ENCODE measurements at places on chromosomes 4 and X.

DNA sequence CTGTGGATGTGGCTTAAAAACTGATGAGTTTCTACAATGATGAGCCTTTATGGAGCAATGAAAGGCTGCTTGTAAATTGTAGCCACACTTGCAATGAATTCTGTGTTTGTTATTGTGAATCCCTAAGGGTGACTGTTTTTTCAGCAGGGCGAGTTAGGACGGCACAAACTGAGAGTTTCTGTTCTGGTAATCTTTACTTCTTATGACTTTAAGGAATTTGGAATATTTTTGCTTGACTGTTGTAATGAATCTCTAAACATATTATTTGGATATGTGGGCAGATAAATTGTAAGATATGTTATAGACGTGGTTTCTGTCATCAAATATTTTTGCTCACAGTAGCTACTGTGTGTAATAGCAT lies 22.2 kb downstream of the RBPJ start:
- DNase-seq, result no peak

DNA sequence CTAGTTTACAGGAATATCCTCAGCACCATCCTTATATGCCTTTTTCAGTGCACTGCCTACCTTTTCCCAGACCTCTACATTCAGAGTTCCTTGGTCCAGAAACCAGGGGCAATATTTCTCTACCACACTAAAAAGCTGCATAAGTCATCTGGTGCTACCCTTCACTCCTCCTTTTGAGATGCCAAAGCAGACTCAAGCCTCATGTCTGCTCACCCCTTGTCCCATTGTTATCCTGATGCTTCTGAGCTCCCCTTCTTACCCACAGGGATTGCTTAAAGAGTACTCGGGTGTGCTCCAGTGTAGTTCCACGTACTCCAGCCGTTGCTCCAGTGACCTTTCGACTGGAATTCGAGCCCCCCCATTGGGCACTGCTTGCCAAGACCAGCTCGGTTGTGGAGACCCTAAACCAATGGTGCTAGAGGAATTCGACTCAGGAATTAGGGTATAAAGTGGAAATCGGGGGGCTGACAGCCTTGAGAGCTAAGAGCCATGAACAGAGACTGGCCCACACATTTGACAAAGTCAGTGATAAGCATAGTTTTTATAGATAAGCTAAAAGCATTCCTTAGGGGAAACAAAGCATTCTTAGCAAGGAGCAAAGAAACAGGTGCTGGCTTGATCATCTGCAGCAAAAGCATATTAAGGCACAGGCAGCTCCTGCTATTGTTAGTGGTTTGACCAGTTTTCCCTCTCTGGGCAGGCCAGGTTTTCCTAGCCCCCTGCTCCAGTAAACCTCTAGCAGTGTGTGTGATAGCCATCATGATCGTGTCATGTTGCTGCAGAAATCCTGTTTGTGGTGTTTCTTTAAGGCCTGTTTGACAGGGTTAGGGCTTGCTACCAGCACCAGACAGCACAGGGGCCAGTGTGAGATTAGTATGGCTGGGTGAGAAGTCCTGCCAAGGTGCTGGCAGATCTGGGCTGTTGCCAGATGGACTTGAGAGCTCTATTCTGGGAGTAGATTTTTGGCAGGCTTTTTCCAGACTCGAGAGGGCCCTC lies 57.5 kb upstream of the WDR1 start:
- DNase-seq, result no peak

GRCh38 chrX:101787934-101788333 lies 128.3 kb upstream of the ARMCX2 start:
- DNase-seq, result no peak

DNA sequence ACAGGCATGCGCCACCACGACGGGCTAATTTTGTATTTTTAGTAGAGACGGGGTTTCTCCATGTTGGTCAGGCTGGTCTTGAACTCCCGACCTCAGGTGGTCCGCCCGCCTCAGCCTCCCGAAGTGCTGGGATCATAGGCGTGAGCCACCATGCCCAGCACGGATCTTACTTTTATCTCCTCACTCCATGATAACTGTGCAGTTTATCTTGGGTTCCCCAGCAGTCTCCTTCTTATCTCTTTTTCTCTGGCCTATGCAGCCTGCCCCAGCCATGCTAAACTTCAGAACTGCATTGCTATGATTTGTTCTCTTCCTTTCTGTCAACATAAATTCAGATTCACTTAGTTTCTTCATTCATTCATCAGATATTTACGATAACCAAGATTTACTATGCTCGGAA lies 22.4 kb downstream of the PAGE1 start:
- no peak for DNase-seq

DNA sequence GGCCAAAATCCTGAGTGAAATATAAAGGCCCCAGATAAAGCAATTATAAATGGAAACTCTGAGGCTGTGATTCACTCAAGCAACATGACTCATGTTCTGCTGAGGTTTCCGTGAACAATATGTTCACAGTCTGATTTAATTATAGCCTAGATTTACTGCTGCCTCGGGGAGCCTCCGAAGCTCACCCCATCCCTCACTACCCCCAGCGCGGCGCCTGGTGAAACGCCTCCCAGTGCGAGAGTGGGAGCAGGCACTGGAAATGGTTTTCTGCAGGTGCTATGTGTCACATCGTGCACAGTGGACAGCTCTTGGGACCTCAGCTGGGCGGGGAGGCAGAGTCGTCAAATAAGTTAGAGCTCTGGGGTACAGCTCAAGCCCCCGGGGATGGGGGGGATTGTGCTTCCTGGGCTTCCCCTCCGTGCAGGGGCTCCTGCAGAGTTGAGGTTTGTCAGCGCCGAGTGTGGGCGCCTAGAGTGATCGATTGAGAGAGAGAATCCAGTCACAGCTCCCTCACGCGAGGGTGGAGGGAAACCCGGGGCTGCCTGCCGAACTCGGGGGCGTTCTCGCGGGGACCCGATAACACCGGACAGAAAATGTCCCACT lies 110.6 kb downstream of the PHKA2 start:
- DNase-seq, result peak; percentile 15

DNA sequence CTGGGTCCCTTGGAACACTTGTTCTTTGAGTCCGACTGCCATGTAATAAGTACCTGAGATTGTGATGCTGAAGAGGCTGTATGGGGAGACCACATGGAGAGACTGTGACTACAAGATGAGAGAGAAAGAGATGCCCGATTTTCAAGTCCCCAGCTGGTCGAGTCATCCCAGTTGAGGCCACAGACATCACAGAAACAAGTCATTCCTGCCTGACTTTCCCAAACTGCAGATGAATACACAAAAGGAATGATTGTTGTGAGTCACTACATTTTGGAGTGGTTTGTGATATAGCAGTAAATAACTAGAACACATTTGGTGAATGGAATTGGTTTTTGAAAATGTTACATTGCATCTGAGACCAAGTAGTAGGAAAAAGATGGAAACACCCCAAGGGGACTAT lies 9.0 kb upstream of the YIPF7 start:
- no peak for DNase-seq

DNA sequence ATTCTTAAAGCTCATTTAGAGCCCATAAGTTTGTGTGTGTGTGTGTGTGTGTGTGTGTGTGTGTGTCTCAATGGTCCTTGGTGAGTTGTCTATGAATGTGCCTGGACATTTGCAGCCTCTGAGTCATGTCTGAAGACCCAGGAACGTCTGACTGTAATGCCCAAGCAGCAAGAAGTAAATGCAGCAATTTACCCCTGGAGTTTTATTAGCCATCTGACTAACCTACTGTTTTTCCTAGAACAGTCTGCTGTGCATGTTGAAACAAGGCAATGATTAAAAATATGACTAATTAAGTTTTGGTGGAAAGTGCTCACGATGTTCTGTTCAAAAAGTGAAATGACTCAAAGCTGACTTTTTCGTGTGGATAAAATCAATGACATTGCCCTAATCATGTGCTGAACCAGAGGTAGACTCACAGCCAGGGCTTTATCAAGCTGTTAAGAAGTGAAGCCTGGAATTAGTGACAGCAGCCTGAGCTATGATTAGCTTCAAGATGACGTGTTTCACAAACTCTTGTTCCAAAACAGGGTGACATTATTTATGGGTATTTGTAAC lies 201.6 kb downstream of the CPE start:
- DNase-seq, result no peak

GRCh38 chrX:97790850-97791249 lies 907.1 kb downstream of the RPA4 start:
- no peak for DNase-seq

DNA sequence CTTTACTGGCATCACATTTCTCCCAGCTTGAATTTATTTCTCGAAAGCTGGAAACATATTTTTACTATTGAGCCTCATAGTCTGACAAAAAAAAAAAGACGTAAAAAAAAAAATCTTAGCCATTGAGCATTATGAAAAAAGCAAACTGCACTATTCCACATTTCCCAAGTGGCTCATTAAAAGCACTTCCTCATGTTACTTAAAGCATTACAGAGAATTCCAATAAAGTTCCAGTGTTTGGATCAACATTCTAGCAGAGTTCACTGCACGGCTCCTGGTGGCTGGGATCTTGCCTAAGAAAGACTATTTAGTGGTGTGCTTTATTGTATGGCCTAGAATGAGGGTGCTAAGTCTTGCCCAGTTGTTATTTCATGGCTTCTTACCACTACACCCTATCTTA lies 476.2 kb downstream of the PPARGC1A start:
- no peak for DNase-seq

GRCh38 chr4:75683482-75684155 lies 10.4 kb upstream of the G3BP2 start:
- DNase-seq, result no peak

GRCh38 chr4:118680808-118681207 lies 4.4 kb upstream of the METTL14 start:
- DNase-seq, result no peak

GRCh38 chr4:146342600-146343192 lies 128.4 kb downstream of the REELD1 start:
- peak; percentile 25 for DNase-seq

DNA sequence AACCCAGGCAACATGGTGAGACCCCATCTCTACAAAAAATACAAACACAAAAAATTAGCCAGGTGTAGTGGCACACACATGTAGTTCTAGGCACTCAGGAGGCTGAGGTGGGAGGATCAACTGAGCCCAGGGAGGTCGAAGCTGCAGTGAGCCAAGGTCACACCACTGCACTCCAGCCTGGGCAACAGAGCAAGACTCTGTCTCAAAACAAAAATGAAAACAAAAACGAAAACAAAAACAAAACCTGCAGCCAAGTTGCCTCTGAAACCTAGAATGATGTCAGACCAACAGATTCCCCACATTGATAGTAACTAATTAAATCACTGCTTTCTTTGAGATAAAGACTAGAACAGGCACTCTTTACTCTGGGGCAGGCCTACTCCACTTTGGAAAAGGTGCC lies 104.5 kb downstream of the AMELX start:
- DNase-seq, result no peak

DNA sequence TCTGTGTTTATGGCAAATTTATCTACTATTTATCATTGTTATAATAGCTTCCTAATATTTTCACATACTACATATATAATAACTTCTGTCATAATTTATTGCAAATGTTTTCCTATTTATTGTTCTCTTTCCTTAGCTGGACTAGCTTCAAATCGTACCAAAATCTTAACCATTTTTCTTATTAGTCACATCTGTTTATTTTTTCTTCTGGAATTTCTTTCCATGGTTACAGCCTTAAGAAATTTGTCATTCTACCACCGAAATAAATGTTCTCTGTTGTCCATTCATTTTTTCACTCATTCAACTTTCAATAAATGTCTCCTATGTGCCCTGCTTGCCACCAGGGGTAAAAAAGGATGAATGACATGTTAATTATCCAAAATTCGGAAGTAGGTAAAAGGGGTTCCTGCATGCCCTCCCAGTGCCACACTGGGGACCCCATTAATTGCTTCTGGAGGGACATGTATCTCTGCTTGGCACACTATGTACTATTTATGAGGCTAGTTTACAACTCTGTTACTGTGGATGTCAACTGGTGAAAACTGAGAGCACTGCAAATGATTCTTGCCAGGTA lies 182.1 kb downstream of the SH3KBP1 start:
- no peak for DNase-seq

GRCh38 chr4:153479101-153479500 lies 12.9 kb downstream of the TMEM131L start:
- DNase-seq, result no peak

DNA sequence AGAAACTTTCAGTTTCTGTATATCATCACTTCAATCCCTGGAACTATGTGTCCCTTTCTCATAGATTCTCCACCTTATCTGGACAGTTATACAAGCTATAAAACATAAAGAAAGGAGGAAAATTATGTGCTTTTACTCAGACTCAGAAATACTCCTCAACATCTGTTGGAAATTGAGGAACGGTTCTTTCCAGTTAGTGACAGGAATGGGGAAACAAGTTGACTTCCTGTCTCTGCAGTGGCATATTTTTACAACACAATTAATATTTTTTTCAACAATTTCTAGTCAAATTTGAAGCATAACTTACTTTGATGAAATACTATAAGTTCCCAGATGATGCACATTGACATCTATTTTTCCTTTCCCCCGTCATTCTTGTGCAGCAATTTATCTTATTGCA lies 27.9 kb downstream of the ABHD18 start:
- DNase-seq, result no peak

GRCh38 chr4:121697564-121697963 lies 784 bp upstream of the ANXA5 start:
- no peak for DNase-seq

- no peak for DNase-seq
Observed at GRCh38 chr4:2166253-2166652, 75.7 kb downstream of the HAUS3 start.

- no peak for DNase-seq
Observed at GRCh38 chr4:155591738-155592143, 74.9 kb upstream of the GUCY1A1 start.

DNA sequence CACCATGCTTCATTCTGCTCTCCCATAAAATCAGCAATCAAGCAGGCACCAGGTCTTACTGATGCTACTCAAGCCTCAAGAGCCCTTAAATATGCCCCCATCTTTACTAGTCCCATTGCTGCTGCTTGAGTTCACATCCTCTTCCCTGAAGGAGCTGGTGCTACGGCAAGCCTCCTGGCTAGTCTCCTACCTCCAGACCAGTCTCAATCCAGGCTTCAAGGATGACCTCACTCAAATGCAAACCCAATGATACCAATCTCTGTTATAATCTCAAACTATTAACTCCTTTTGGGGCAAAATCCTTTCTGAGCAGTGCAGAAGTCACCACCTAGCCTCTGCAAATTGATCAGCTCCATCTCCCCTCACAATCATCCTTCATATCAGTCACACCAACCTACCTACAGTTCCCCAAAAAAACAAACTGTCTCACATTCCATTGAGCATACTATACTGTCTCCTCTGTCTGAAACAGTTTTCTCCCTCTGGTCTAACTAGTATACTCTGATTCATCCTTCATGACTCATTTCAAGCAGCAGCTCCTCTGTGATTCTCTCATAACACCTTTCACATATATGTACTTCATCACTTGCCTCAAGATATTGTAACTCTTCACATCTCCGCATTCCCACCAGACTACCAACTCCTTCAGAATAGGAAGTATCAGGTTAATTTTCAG lies 30.0 kb downstream of the PAPSS1 start:
- DNase-seq, result no peak

GRCh38 chr4:25233194-25233593 lies 639 bp upstream of the PI4K2B start:
- no peak for DNase-seq

DNA sequence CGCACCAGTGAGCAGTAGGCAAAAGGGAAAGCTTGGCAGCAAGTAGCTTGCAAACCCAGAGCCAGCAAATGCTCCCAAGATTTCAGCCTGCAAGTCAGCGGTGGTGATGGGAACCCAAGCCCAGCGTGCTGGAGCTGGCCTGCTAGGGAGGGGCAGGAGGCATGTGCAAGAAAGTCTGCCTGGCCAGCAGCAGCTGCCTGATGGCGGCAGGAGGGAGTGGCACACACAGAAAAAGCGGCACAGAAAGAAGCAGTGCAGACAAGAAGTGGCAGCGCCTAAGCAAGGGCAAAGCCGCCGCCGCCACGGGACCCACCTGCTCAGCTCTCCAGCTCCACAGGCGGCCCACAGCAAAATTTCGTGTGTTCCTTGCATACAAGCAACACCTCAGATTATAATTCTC lies 1206.5 kb upstream of the PABPC4L start:
- no peak for DNase-seq

Data from activated CD4-positive, alpha-beta T cell treated with anti-CD3 and anti-CD28 coated beads, Interleukin-2, amount 50 U/mL, for 48 hours (primary cell).